ENCODE measurements at places on chromosomes 7 and 10. TPM values are rescaled to one million over a fixed set of nuclear protein-coding genes. Genes with fewer than 3 reads are reported as not detected.

DNA sequence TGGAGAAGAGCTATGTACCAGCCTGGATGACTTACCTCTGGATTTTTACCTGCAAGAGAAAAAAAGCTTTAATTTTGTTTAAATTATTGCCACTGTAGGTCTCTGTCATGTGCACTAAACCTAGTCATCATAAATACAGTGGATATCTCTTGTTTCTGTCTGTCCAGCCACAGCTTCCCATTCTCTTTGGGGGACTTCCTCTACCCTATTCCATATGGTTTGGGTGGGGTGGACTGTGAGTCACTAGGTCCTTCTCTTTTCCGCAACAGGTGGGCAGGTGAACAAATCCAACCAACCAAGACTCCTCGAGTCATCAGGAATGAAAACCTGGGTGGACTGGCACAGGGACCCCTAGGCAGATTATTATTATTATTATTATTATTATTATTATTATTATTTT is 87.3 kb upstream of the CYTH3 start:
- no peak for DNase-seq

- no peak for DNase-seq
Observed at GRCh38 chr10:10796774-10797415, 220.8 kb upstream of the CELF2 start.

SEMA3D gene
- total RNA-seq: not detected

- no peak for DNase-seq
Observed at GRCh38 chr10:78576276-78576675, 492.5 kb upstream of the ZMIZ1 start.

DNA sequence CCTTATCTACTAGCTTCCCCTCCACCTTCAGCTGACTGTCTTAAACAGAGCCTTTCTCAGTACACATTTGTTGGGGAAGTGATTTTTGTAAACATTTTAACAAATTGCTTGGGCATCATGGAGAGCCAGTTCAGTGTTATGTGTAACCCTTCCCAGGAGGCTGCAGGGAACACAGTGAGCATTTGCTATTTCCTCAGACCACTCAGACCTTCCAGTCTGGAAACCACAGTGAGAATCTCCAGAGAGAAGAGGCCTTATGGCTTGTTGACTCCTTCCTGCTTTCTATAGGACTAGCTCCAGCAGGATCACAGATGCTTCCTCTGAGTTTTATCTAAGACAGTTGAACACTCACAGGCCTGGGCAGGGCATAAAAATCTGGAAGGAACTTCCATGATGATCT is 409.8 kb upstream of the NPVF start:
- no peak for DNase-seq

GRCh38 chr7:22116451-22117030 is 170.8 kb upstream of the CDCA7L start:
- DNase-seq: no peak

ACSM6 gene
- not detected for total RNA-seq

GRCh38 chr10:121594076-121594475 is 4.2 kb downstream of the FGFR2 start:
- DNase-seq: no peak

Measured in activated CD4-positive, alpha-beta memory T cell treated with anti-CD3 and anti-CD28 coated beads, Interleukin-2, amount 10 ng/mL, durations not matched to agents 7 days and 5 days (primary cell).